Fibroblast of lung (primary cell): ENCODE measurements at places on chromosomes 11 and 22.

GRCh38 chr11:44952082-44952481 lies 1.4 kb upstream of the TP53I11 start:
- DNase-seq: no peak

GRCh38 chr11:82194521-82194920 lies 539.1 kb downstream of the FAM181B start:
- DNase-seq: no peak

- peak; percentile 84 for DNase-seq
Observed at GRCh38 chr11:60913793-60914632, at the start of gene TMEM109. TSS of gene TMEM109 (plus strand) at chr11:60914158. CDS start at chr11:60919694, 5,536 bp downstream.

DNA sequence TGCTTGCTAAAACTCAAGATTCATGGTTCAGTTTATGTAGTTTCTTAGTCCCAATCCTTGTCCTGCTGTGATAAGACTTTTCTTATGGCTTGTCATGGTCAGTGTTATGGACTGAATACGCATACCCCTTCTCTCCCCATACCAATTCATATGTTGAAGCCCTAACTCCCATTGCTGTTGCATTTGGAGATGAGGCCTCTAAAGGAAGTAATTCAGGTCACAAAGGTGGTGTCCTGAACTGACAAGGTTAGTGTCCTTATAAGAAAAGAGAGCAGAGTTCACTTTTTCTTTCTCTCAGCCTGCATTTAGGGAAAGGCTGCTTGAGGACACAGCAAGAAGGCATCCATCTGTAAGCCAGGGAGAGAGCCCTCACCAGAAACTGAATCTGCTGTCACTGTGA lies 618.2 kb downstream of the LRRC4C start:
- no peak for DNase-seq
